ENCODE measurements at places on chromosomes 3 and 15. TPM values are rescaled to one million over a fixed set of nuclear protein-coding genes. Genes with fewer than 3 reads are reported as not detected.

DNA sequence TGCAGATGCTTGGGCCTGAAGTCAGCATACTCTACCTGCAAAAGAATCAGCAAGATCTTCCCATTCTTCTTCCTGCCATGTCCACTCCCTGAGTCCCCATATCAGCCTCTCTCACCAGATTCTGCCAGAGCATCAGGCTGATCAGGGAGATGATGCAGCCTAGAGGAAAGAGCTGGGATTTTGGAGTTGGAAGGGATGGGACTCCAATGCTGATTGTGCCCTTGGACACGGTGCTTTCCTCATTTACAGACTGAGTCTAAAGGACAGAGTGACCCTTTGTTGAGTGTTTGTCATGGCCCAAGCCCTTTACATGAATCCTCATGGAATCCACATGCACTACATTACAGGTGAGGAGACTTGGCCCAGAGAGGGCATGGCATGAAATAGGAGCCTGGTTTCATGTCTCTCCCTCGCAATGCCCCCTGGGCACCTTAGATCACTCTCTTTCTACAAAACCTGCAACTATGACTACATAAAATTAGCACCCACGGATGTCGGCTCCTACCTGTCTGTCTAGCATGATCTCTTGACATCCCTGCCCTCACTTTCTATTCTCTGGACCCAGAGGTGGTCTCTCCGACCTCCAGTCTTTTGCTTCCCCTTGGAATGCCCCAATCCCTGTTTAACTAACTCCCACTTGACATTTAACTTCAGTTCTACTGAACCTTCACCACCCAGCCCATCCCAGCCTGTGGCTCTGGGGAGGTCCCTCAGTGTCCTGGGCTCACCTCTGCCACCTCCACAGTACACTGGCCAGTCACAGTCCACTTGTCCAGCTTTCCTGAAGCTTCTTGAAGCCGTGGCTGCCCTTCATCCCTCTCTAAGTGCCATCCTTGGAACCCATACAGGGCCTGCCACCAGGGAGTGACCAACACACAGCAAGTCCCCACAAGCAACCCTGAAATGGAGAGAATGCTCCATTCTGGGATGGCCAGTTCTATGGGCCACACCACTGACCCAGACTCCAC lies 173.5 kb downstream of the ABHD5 start:
- H3K36me3 ChIP-seq = no peaks in the 10 kb centered on the region
- no peak overlapping the region for H3K4me3 ChIP-seq
- no peak for DNase-seq

DNA sequence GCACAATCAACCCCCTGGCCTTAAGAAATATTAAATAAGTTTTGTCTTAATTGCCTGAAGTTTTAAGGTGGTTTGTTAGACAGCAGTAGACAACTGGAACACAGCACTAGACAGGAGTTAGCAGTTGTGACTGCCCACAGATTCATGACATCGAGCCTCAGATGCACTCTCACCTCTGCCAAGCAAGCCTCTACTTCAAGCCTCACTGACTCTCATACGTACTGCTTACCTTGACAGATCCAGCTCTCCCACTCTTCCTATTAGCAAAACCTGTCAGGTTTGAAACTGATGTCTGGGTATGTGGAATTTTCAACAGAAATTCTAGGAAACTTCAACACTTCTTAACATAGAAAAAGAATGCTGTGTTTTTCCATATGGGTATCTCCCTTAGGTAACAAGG lies 382.9 kb upstream of the DPH6 start:
- no peaks in the 10 kb centered on the region for H3K36me3 ChIP-seq
- no peaks in the 10 kb centered on the region for H3K27me3 ChIP-seq
- H3K4me3 ChIP-seq = no peak overlapping the region
- H3K4me1 ChIP-seq = no peaks in the 10 kb centered on the region
- no peak for DNase-seq

DNA sequence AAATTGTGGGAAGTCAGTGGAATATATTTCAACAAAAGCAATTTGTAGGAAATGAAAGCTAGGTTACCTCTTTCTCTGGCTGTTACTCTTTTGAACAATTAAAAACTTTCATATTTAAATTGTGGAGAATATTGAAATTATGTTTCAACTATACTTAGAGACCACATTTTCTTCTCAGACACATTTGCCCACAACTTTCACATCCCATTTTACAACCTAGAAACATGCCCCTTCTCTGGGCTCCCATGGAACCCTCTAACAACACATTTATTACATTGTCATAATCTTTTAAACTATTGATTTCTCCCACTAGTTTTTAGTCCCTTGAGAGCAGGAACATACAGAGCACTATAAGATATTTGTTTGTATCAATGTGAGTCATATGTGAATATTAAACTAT lies 211.7 kb upstream of the TTC14 start:
- no peak for DNase-seq
- H3K4me3 ChIP-seq = no peak overlapping the region
- no peak overlapping the region for H3K27ac ChIP-seq
- no peaks in the 10 kb centered on the region for H3K27me3 ChIP-seq
- no peaks in the 10 kb centered on the region for H3K36me3 ChIP-seq

TICRR gene
- total RNA-seq = 2.9 TPM

KCNH8 gene
- 0.77 TPM for total RNA-seq

Measured in colonic mucosa (tissue), 4 donors.